ENCODE measurements at places on chromosomes 2 and 18.

- DNase-seq: peak; percentile 55
Observed at GRCh38 chr2:60707750-60708371, 48.2 kb upstream of the PAPOLG start.

GRCh38 chr2:112275887-112276773 lies 733 bp downstream of the ZC3H6 start:
- peak; percentile 78 for DNase-seq

GRCh38 chr2:73260338-73260984 lies 23.8 kb downstream of the FBXO41 start:
- DNase-seq: no peak

DNA sequence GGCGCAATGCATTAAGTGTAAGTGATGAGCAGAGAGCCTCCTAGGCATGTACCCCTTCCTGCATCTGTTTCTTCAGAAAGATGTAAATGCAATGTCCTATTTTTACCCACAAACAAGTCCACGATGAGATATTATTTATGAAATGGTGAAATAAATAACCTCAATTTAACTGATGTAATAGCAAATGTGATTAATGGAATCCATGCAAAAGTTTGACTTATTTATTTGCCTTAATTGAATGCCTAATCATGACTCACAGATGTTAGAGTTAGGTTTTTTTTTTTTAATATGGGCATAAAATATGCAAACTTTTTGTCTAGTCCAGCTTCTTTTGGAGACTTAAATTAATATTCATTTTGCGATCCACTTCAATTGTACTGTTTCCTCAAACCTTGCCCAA lies 67.7 kb upstream of the ITGA4 start:
- no peak for DNase-seq

DNA sequence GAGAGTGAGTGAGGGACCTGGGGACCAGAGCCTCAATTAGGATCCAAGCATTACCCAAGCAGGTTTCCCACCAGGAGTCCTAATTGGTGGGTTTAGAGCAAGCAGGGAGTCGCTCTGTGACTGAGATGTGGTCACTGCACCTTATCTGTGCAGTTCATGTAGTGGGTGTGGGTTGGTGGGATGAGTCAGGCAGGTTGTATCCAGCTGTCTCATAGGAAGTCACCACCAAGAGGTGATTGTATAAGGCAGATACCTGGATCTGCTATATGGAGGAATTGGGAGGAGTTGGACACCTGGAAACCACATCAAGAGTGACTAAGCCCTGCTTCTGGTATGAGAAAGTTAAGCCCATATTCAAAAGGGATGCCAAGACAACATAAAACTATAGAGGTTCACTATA lies 106.8 kb downstream of the ARHGAP28 start:
- no peak for DNase-seq

DNA sequence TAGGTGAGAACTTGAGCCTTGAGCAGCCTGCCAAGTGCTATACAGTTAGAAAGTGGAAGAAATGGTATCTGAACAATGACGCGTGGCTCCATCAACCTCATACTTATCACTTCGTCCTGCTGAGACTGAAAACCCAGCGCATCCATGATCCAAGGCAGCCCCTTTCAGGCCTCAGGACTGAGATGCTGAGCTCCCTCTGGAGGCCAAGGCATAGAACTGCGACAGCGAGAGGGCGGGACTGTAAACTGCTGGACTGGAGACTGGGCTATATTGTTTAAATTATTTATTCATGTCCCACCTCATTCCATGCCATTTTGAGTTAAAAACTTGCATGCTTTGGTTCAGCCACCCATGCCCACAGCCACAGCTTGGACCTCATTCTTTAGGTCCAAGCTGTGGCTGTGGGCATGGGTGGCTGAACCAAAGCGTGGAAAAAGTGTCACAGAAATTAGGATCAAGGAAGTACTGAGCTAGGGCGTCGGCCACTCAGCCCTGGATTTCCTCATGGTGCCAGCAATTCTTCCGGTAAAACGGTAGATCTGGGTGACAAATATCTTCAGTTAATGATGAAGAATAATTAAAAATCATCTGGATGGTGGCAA lies 195.5 kb downstream of the L3MBTL4 start:
- DNase-seq: no peak

DNA sequence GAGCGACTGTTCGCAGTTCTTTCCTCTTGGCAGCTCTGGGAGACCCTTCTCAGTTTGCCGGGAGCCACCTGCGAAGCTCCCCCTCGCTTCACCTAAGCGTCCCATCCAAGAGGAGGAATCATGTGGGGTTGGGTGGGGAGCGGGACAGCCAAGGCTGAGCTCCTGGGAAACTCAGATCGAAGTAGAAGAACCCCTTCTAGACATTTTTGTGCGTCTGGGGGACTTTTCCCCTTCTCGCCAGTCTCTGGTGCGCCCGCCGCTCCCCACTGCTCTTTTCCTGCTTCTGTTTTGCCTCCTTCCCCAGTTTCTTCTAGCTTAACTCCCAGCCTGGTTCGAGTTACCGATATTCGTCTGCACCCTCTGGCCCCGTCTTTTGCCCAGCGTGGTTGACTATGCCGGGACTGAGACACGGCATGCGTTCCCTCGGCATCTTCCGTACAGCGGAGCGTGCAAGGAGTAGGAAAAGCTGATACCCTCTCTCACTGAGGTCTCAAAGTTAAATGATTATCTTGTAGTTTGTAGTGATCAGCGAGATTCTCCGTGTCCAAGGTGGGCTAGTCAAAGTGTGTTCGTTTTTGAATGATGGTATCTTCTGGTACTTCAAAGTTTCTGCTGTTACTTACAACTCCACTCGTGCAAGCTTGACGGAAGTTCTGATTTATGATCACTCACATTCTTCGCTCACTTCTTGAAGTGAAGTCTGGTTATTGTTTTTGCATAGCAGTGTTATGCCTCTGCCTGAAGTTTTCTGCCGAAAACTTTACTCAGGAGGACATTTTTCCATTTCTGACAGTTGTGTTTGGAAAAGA lies 664 bp downstream of the CAMKMT start:
- peak; percentile 25 for DNase-seq

- DNase-seq: no peak
Observed at GRCh38 chr2:95031076-95031725, 5.7 kb downstream of the MAL start.

GRCh38 chr18:79921984-79922965 lies 29.2 kb downstream of the SLC66A2 start:
- DNase-seq: no peak

GRCh38 chr18:67302043-67302442 lies 214.5 kb downstream of the DSEL start:
- no peak for DNase-seq

DNA sequence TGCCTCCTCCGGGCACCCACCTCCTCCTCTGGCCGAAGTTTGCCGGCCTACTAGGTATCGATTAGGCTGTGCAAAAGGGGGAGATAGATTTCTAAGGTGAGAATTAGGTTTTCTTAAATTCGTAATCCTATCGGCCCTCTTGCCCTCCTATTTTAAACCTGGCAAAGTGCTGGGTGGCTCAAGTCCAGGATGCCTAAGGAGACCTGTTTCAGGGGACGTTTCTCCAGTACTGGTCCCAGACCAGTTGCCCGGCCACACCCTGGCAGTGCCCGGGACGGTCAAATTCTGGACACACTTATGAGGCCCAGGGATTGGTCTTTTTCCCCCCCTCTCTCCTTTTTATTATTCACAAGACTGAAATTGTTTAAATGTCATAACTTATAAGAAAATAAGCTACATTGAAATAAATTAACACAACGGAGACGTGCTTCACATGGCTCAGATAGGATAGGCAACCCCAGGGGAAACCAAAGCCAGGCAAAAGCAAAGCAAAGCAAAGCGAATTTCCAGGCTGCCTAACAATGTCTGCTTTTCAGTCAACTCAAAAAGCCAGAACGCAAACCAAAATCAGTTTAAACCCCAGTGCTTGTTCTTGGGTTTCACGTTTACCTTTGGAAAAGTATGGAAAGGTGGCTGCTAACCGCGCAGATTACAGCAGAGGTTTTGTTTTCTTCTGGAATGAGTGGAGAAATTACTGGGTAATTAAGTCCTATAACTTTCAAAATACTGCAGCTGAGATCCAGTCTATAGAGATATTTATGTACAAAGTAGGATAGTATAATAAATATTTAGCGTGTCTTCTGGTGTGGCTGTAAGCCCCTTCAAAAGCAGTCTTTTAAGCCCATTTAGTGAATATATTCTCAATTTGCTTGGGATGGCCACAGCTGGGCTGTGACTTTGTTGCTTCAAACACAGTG lies 3.0 kb downstream of the GBX2 start:
- DNase-seq: peak; percentile 31

GRCh38 chr2:5959836-5960820 lies 267.9 kb downstream of the SOX11 start:
- DNase-seq: no peak

DNA sequence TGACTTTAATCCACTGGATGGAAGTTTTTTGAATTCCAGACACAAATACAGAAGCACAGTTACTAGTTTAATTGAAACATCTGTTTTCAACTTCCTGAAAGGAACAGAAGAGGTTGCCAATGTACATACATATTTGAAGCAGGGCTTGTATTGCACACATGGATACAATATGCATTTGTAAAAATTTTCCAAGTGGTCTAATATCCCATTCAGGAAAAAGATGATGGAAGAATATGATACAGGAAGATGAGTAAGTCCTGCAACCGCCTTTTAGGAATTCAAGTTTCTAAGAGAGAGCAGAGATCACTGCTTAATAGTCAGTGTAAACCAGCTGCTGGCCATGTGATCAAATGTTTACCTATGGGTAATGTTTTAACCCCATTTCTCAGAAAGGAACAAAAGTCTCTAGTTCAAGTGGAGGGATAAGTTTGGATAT lies 265.4 kb downstream of the TRIB2 start:
- DNase-seq: no peak

GRCh38 chr2:125707611-125708010 lies 948.3 kb upstream of the GYPC start:
- peak; percentile 27 for DNase-seq
